Activated CD4-positive, alpha-beta T cell treated with anti-CD3 and anti-CD28 coated beads, Interleukin-2, amount 50 U/mL, for 48 hours (primary cell): ENCODE measurements at places on chromosomes 16 and 17.

GRCh38 chr17:74296548-74296936 lies 22.5 kb downstream of the DNAI2 start:
- peak; percentile 50 for DNase-seq

DNA sequence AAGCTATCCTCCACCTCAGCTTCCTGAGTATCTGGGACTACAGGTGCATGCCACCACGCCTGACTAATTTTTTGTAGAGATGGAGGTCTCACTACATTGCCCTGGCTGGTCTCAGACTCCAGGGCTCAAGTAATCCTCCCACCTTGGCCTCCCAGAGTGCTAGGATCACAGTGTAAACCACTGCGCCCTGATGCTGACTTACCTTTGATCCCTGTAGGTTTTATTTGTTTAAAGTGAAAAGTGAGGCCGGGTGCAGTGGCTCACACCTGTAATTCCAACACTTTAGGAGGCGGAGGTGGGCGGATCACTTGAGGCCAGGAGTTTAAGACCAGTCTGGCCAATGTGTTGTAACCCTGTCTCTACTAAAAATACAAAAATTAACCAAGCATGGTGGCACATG lies 8.7 kb downstream of the PSKH1 start:
- no peak for DNase-seq

GRCh38 chr16:68486502-68487202 lies 38.3 kb upstream of the SMPD3 start:
- DNase-seq: no peak

DNA sequence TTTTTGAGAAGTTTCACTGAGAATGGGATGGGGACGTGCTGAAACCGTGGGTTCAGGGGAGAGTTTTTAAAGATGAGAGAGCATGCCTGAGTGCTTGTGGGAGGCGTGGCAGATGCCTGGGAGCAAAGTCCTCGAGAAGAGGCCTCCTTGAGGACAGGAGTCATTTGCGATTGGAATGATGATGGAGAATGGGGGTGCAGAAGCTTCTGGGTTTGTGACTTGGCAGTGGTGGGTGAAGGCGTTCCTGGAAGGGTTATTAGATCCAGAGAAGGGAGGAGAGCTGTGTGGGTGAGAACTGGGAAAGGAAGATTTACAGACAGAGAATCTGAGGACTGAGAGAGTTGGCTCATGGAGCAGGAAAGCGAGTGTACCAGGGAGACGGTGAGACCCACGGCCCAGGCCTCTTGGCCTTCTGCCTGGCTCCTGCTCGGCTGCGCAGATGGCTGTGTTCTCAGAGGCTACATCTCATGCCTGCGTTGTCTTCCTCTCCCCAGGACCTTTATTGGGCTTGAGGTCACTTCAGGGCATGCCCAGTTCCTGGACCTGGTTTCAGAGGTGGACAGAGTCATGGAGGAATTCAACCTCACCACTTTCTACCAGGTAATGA lies 8.6 kb upstream of the MMP15 start:
- no peak for DNase-seq

DNA sequence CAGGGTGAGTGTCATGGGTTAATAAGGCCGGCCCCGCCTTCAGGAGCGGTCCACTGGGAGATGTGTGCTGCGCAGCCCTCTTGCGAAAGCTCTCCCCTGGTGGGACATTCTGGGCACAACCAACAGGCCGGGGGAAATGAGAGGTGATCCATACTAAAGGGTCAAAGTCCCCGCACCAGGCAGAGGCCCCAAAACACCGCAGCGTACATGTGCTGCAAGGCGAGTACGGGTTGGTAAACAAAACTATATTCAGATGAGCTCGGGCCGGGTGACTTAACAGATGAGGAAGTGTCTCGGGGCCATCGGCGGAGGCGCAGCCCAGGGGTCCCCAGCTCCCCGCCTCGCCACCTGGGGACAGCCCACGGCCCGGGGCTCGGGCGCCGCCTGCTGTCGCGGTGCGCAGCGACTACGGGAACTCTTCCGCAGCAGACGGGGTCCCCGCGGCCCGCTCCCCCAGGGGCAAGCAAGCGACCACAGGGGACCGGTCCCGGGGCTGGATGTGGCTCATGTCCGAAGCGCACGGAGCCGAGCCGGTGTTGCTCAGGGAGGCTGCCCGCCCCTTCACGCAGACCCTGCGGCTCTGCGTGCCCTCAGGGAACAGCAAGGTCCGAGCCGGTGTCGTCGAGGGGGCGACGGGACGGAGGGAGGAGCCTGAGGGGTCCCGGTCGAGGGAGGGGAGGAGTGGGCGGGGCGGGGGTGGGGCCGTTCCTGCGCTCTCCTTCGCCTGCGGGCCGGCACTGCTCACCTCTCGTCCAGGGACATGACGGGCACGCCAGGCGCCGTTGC lies at the start of gene RAB37:
TSS of gene RAB37 (plus strand) at position 744 of the 786 bp plus-strand sequence. CDS start at position 761, 17 bp downstream.
- no peak for DNase-seq

- peak; percentile 48 for DNase-seq
These were observed 43.1 kb upstream of the AMZ2 start for GRCh38 chr17:68204736-68205135.

GRCh38 chr17:75383842-75384195 lies 21.7 kb downstream of the GRB2 start:
- no peak for DNase-seq

DNA sequence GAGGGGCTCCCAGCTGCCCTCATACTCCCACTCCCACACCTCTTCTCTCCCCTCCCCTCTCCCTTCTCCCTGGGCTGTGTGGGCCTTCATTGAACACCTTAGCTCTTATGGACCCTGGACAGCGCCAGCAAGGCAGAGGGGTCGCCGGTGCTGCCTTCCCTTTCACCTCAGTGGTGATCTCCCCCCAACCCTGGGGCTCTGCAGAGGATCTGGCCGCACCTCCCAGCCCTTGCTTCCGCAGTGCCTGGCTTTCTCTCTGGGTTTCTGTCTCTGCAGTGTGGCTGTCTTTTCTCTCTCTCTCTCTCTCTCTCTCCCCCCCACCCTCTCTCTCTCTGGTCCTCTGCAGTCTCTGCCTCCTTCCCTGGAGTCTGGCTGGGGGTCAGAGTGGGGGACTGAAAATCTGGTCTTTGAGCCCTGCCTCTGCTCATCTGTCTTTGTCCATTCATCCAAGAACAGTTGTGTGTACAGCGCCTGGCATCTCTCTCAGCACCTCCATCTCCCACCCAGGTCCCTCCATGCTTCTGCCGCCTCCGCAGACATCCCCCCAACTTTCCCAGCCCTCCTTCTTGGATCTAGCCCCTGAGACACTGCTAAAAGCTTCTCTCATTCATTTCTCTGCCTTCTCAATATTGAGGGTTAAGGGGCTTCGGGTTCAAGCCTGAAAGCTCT lies 1.1 kb downstream of the SEZ6L2 start:
- DNase-seq: no peak

GRCh38 chr16:49488740-49489525 lies 115.3 kb downstream of the C16orf78 start:
- DNase-seq: no peak

DNA sequence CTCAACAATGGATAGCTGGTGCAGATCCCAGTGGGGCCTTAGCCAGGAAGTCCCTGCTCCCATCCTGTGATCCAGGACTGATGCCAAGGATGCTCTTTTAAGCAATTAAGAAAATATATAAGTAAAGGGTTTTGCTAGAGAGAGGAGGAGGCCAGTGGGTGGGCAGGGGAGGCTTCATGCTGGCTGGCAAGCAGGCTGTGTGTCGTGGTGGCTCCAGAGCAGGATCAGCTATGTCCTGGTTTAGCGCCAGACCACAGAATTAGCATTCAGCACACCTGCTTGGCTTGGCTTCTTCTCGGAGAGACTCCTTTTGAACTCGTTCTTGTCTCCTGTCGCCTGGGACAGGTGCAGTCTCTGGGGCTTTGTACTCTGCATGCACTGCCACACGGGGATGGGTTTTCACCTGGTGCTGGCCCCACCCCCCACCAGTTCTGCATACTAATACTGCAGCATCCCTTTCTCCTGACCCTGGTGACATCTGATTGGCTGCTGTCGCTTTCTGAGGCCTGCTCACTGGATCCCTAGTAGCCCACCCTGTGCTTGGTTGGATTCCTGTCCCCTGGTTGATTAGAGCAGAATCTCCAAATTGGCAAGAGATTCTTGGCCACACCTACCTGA lies 66.1 kb downstream of the PLD6 start:
- no peak for DNase-seq

DNA sequence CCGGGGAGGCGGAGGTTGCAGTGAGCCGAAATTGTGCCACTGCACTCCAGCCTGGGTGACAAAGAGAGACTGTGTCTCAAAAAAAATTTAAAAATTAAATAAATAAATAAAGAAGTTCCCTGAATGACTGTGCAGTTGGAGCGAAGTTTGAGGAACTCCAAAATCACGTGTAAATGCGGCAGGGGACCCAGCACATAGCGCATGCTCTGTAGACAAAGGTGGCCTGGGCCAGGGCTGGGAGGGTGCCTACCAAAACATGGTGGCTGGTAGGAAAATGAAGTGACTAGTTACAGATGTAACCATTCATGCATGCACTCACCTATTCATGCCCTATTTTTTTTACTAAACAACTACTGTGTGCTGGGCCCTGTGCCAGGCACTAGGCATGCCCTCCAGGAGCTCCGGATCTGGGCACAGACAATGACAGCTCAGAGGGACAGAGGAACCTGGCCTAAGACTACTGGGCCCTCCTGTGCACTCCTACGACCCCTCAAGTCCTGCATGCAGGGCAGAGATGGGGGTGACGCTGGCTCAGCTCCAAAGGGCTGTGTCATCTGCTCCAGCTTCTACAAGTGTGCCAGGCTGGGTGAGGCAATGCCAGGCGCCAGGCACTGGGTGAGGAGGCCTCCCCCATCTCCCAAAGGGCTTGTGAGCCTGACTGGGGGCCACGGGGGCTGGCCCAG lies 65.3 kb downstream of the RMI2 start:
- DNase-seq: no peak

DNA sequence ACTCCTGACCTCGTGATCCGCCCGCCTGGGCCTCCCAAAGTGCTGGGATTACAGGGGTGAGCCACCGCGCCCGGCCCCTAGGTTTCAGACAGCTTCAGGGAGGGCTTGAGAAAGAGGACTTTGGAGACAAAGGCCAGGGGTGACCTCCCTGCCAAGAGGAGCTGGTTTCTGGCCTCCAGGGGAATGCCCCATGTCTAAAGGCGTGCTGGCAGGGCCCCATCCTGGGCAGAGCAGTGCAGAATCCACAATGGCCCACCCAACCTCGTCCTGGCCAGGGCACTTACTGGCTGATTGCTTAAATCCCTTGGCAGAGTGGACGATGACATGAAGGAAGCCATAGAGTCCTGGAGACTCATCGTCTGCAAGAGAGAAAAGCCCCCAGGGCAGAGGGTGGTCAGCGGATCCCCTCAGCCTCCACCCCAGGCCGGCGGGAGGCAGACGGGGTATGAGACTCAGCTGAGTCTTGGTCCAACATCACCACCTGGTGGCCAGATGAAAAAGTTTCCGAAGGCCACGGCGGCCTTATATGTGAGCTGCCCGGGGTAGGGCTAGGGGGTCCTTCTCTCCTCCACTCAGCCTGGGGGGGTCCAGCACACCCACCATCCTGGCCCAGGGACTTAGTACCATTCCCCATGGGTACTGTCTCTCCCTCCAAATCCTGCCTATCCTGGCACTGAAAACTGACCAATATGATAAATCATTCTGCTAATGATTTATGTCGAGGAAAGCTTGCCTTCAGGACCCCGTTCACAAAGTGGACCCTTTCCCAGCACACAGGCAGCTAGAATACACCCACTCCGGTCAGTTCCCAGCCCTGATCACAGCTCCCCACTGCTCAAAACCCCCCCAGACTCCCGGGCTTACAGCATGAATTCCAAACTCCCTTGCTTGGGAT lies 59.1 kb downstream of the TIMM22 start:
- DNase-seq: peak; percentile 47

DNA sequence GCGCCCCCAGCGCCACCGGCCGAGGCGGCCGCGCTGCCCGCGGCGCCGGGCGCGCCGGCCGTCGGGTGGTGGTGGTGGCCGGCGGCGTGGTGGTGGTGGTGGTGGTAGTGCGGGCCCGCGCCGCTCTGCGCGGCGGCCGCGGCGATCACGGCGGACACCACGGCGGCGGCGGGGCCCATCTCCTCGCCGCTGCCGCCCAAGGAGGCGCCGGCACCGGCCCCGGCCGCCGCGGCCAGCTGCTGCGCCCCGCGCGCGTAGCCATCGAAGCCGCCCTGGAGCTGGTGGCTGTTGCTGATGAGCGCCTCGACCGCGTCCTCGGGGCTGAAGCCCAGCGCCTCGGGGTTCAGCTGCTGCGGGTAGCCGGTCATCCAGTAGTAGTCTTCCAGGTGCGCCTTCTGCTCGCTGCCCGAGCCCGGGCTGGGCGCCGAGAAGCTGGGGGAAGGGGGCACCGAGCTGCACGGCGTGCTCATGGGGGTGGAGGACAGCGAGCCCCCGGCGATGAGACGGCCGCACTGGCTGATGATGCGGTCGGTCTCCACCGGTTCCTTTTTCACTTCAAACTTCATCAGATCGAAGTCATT lies 1.2 kb downstream of the MAF start:
- DNase-seq: peak; percentile 39

DNA sequence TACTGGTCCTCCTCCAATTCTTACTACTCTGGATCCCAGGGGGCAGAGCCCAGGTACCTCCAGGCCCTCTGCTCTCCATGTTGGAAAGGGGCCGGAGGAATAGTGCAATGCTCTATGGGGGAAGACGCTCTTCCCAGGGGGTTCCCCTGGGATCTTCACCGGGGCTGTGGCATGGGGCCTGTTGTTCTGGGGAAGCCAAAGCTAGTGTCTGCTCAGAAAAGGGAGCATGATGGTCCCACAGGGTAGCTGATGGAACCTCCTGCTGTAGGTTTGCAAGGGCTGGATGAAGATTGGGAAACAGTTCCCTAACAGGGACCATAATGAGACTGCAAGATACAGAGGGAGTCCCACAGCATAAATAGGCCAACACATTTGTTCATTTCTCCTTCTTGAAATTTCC lies 114.7 kb downstream of the IRX5 start:
- DNase-seq: no peak

GRCh38 chr17:82608816-82609215 lies 39.4 kb downstream of the WDR45B start:
- no peak for DNase-seq

GRCh38 chr16:80924372-80924978 lies 82.2 kb downstream of the CMC2 start:
- peak; percentile 71 for DNase-seq

GRCh38 chr17:78330570-78331224 lies 29.2 kb downstream of the SOCS3 start:
- DNase-seq: no peak

- DNase-seq: peak; percentile 29
These were observed 19.8 kb upstream of the CMIP start for GRCh38 chr16:81424771-81425170.

- no peak for DNase-seq
These were observed 2.9 kb downstream of the ZNF750 start for GRCh38 chr17:82836823-82837357.
